Fibroblast of villous mesenchyme (primary cell): ENCODE measurements at places on chromosomes 1 and 21.

DNA sequence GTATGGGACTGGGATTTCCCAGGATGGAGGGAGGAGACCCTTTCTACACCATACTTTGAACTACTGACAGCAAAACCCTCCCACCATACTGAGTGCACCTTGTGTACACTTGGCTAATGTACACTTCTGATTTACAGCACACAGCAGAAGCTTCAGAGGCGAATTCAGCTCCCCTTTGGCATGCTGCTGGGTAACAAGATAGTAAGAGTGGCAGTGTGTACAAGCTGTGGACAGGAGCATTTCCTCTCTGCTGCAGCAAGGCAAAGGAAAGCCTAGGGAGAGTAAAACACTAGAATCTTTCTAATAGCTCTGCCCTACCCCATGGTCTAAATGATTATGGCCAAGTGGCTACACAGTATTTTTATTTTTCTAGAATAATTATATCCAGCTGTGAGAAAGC, 83.9 kb upstream of the ARTN start:
- DNase-seq: no peak

GRCh38 chr1:74215229-74215628, 17.2 kb downstream of the FPGT start:
- DNase-seq: no peak

- DNase-seq: peak; percentile 69
These were observed 14.7 kb upstream of the GUCA2A start for GRCh38 chr1:42179275-42179674.

DNA sequence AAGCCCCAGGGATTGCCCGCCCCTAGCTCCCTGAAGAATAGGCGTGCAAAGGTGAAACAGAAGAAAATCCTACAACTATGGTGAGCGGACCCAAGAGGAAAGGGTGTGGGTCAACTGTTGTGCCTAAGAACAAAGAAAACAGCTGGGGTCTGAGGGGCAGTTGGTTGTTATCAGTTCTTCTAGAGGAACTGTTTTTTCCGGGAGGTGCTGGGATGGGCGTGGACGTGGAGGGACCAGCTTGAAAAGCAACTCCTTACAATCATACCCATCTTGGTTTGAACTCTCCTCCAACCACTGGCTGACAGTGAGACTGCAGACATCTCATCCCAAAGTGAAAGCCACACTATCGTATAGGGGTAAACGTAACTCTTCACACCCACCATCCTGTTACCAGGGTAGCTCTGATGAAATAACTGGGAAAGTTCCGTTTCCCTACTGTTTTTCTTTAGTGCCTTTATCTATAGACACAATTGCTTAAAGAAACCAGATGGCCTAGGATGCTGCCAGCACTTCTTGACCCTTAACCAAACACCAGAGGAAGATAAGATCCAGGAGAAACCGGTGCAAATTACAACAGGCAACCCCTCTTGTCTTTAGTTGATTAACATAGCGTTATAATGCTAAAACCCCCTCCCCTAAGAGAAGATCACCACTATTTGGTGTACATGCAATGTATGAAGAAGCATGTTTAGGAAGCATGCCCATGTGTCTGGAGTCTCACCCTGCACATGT, 25.6 kb upstream of the FAM89A start:
- peak; percentile 87 for DNase-seq

- no peak for DNase-seq
These were observed 10.1 kb downstream of the IL12RB2 start for GRCh38 chr1:67317803-67318202.

GRCh38 chr1:76494807-76495206, 372.5 kb upstream of the ST6GALNAC5 start:
- DNase-seq: no peak

DNA sequence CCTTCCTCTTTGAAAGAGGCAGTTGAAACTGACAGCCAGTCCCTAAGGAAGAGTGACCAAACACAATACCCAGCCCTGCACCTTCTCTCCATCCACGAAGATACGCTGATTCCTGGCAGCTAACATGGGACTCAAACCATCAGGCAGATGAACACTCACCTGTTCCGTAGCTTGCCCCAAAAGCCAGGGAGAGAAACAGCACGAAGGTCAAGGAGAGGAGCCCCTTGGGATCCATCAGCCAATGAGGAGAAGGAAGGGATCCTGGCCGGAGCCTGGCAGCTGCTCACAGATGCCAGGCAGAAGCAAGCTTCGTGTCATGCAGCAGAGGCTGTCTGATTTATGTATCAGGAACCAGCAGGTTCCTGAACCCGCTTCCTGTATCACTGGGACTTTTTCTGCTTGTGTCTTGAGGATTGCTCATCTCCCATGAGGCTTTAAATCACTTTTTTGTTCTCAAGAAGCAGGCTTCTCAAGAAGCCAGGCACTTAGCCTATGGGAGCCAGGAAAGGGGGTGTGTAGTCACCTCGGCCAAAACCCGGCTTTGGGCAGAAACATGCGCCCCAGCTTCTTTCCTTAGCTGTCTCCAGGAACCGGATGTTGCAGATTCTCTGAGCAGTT, at the start of gene SLAMF1:
Gene SLAMF1 (minus strand): TSS at position 334 of the 618 bp plus-strand sequence. CDS start 99 bp downstream, at position 235.
- no peak for DNase-seq

- no peak for DNase-seq
These were observed 79.0 kb upstream of the JUN start for GRCh38 chr1:58862728-58863385.

- DNase-seq: no peak
These were observed 146.2 kb downstream of the KCNT2 start for GRCh38 chr1:196462086-196462485.

DNA sequence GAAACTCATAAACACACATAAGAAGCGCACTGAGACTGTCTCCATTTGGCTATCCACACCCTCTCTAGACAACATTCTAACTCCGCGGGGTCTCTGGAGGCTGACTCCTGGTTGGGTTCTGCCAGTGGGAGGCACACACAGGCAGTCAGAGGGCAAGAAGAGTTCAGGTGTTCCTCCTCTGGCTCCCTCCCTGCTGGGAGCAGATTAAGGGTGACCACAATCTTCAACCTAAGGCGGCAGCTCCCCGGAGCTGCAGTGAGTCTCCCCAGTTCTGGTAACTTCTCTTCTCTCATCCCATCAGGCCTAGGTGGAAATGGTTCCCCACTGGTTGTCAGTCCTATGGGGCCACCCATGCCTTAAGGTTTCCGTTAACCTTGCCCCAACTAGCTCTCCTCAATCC, 7.4 kb upstream of the TENT5C start:
- no peak for DNase-seq

DNA sequence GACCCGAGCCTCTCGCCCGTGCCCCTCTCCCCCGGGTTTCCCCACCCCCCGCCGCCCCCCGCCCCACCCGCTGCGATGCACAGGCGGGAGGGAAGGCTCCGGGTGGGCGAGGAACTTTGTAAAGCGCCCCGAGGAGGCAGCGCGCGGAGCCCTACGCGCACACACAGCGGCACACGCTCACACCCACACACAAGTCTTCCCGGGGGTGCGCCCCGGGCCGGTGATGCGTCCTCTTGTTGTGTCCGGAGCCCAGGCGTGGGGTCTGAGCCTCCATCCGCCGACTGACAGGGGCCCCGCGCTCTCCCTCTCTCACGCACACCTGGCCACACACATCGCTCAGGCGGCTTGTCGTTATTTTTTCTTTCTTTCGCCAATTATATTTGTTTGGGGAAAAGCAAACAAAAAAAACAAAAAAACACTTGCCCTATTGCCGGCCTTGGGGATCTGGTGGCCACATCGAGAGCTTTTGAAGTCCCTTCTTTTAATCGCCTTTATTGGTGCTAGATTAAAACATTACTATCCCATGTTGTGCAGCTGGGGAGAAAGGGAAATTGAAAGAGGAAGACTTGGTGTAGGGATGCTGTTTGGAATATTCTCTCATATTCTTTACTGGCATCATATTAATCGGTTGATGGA, 770 bp downstream of the NTNG1 start:
- DNase-seq: peak; percentile 3
